ENCODE measurements at places on chromosomes 2 and 18.
A peak's percentile ranks its signal among the peaks of the same experiment; 100 is the strongest.

DNA sequence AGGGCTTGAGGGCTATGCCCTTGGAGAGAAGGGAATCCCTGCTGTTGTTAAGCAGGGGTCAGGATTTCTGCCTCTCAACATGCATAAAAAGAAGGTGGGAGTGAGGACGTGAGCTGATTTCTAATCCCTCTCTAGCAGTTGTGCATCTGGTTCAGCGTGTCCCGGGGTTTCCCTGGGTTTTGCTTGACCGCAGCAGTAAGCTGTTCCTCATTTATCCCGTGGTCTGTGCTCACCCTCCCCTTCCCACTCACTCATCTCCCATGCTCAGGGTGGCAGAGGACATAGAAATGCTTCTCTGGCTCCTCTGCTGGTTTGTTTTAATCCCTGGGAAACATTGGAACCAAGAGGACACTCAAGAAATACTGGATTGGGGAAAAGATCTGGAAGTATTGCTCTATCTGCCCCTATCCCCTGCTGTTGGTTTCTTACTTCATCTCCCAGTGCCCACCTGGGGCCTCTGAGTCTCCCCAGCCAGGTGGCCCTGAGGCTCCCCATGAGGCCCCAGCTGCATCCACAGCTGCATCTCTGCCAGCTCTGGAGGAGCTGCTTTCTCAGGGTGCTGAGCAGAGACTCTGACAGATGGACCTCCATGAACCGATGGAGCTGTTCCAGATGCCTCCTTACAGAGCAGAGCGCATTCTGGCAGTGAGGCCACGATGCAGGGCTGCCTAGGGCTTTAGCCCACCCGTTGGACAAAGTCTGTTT, 36.1 kb downstream of the TET3 start:
- peak; percentile 42 for DNase-seq

DNA sequence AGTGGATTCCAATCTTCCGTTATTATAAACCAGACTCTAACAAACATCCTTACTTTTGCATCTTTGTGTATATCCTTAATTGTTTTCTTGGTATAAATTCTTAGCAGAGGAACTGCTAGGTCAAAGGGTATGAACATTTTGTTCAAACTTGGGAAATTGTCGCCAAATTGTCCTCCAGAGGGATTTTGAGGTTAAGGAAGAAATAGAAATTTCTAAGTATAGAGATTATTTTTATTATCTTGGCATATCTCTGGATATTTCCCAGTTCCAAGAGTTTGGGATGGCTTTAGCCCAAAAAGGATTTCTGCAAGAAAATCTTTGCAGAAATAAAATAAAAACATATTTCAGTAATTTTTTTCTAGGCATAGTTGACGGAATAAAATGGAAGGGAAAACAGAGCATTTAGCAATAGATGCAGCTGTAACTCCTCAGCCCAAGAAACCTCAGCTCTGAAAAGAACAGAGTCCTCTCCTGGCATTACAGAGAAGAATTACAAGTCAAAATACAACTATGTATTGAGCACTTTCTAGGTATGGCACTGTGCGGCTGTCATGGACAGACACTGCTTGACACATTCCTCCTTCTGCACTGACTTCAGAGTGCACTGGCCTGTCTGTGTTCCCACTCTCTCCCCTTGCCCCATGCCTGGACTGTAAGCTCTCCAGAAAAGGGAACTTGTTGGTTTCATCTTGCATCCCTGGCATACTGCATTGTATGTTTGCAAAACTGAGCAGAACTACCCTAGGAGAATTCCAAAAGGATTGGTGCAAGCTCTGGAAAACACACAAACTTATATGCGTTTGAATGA, 117.3 kb upstream of the STON1 start:
- no peak for DNase-seq

DNA sequence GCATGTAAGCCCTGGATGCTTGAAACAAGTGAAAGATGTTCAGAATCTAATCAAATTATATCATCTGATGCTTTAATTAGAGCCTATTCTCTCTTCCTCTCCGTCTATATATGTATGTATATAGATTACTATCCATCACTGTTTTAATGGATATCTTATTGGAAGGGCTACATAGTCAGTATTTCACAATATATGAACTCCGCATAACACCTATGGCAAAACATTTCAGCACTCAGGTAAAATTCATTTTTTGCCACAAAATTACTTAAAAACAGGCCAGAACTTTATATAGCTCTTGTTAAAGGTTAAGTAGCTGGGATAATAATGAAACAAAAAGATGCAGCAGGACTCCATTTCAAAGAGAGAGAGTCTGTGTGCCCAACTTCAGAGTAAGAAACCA, 1.2 kb downstream of the PJVK start:
- DNase-seq = peak; percentile 24

GRCh38 chr2:28086611-28087010, 196.1 kb downstream of the BABAM2 start:
- no peak for DNase-seq

DNA sequence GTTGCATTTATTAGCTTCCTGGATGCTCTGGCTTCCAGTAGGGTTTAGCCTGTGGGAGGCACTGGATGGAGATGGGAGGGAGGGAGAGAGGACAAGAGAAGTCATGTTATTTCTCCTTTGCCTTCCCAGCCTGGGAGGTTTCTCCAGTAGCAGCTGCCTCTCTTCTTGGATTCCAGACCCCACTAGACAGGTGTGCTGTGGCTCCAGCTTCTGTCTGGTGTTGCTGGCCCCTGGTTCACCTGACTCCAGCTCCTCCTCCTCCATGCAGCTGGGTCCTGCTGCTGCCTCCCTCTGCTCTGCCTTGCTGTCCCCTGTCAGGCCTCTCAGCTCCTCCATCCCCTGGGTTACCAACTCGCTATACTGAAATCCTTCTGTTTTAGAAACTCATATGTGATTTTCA, 188.9 kb upstream of the TNP1 start:
- DNase-seq = peak; percentile 12

DNA sequence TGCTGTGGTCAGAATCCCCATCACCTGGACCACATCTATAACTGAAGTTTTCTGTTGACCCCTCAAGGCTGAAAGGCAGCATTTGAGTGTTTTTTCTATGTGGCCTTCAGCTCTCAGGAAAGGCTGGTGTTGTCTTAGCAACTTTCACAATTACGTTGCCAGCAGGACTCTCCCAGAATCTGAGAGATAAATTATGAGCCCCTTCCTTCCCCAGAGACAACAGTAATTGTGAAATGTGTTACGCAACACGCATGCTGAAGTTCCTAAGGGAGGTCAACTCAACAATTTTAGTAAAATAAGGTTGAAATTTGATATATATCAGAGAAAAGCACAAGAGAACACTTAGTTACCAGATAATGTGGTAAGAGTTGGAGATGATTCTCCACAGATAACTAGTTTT, 216.5 kb upstream of the SLC8A1 start:
- DNase-seq = peak; percentile 79

DNA sequence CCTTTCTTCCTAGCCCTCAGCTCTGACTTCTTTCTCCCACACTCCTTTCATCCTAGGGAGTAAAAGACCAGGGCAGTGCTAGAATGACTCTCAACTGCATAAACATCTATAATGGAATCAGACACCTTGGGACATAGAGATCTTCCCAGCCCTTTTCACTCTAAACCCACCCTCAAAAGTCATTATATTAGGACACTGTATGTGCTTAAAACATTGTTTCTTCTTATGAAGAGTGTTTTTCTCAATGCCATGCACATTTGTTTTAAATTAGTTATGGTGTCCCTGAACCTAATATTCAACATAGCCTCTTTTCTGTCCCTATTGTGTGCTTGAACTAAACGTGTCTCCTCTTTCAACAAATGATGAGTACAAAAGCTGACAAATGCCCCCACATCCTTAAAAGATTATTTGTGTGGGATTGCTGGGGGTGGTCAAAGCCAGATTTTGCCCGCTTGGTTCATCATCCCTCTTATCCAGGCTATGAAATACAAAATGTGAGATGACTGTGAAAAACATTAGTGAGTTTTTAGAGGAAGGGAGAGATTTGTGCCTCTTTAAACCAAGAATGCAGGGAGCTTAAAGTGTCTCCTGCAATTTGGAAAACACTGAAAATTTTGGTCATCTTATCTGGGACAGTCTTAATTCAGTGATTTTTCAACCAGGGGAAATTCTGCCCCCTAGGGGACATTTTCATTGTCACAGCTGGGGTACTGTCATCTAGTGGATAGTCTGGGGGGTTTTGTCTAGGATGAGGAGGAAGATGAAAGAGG, 29.0 kb downstream of the SERPINB5 start:
- no peak for DNase-seq

DNA sequence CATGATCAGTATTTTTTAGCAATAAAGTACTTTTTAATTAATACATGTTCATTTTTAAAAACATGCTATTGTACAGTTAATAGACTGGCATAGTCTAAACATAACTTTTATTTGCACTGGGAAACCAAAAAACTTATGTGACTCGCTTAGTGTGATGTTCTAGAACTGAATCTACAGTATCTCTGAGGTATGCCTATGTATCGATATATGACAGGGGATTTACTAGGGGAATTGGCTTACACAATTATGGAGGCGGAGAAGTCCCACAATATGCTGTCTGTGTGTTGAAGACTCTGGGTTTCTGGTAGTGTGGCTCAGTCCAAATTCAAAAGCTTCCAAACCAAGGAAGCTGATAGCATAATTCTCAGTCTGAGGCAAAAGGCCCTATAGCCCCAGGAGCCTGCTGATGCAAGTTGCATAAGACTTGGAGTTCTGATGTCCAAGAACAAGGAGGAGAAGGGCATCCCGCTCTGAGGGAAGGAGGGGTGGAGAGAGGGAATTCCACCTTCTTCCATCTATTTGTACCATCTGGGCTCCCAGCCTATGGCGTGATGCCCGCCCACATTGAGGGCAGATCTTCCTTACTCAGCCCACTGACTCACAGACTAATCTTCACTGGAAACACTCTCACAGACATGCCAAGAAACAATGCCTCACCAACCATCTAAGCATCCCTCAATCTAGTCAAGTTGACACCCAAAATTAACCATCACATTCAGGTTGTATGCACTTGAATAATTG, 27.5 kb downstream of the ZNF638 start:
- DNase-seq = no peak

- no peak for DNase-seq
Measured at GRCh38 chr2:56624181-56624580, 440.4 kb downstream of the CCDC85A start.

DNA sequence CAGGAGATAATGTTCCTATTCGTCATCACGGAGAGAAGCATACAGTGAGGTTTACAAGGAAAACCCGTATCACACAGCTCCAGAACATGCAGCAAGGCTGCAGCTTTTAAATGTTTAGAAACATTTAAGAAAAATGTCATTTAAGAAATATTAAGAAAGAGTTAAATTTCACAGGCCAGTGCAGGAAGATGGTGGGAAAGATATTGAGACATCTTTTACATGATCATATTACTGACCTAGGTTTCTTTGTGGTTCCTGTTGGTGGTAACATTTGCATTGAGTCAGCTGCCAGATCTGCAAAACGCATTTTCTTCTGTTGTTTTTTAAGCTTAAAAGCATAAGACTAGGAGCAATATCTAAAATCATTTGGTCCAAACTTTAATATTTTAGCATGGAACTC, 44.9 kb downstream of the CPO start:
- DNase-seq = no peak

DNA sequence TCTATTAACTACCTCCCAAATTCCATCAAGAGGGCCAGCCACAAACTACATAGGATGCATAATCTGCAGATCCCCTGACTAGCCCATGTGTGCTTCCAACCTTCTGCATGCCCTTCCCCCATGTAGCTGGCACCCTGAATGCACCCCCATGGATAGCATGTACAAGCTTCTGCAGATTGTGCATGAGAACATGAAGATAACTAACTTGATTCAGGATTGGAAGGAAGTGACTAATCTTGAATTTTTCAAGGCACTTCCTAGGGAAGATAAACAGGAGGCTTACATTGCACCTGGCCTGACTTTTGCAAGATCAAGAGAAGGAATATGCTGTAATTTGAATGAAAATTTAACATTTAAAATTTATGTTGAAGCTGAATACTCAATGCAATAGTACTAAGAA, 66.7 kb downstream of the CDC42EP3 start:
- DNase-seq = no peak

DNA sequence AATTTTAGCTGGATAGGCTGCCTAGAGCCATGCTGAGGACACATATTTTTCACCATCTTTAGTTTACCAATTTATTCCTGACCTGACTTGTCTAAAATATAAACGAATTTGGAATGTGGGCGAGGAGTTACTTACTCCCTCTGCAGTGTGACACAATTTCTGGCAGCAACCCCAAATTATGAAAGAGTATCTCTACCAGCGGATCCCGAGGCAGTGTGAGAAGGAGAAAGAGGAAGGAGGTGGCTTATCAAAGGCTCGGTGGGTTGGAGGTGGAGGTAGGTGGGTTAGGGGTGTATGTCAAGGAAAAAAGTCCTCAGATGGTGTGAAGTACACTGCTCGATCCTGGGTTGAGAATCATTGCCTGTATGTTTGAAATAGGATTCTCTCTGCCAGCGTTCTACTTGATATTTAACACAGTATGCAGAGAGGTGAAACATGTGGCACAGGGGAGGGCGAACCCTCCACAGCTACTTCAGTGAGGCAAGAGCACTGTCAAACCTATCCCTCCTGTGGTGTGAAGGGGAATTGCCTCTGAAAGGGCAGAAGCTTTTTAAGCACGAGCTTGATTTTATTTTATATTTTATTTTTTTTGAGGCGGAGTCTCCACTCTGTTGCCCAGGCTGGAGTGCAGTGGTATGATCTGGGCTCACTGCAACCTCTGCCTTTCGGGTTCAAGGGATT, 76.0 kb downstream of the RFTN2 start:
- peak; percentile 43 for DNase-seq

- no peak for DNase-seq
Measured at GRCh38 chr18:9742524-9743131, 34.5 kb downstream of the RAB31 start.

GRCh38 chr2:104025295-104025694, 828.6 kb upstream of the POU3F3 start:
- no peak for DNase-seq

DNA sequence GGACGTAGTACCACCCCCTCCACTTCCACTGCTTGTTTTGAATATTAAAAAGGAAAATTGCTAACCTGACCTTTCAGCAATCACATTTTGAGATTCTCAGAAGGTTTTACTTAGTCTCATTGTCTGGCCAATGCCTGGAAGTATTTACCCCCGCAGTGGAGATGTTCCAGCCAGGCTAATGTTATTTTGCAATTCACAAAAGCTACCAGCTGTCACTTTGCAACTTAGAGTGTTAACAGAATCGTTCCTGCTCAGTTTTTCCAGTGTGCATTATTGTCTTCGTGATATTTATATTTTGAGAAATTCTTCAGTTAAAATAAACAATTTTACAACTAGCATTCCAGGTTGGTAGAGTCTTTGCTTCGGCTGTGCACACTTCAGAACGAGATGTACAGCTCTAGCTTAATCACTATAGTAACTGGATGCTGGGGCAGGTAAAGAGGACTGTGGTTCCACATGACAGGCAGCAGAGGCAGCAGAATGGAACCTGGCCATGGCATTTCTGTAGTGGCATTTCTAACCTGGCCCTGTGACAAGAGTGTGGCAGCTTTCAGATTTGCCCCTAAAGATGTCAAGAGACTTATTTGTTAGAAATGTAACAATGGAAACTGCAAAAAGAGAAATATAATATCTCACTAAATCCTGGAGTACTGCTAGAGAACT, 85.1 kb downstream of the DTNA start:
- DNase-seq = no peak
